ENCODE measurements at places on chromosomes 7 and 10. TPM values are rescaled to one million over a fixed set of nuclear protein-coding genes. Genes with fewer than 3 reads are reported as not detected.

DNA sequence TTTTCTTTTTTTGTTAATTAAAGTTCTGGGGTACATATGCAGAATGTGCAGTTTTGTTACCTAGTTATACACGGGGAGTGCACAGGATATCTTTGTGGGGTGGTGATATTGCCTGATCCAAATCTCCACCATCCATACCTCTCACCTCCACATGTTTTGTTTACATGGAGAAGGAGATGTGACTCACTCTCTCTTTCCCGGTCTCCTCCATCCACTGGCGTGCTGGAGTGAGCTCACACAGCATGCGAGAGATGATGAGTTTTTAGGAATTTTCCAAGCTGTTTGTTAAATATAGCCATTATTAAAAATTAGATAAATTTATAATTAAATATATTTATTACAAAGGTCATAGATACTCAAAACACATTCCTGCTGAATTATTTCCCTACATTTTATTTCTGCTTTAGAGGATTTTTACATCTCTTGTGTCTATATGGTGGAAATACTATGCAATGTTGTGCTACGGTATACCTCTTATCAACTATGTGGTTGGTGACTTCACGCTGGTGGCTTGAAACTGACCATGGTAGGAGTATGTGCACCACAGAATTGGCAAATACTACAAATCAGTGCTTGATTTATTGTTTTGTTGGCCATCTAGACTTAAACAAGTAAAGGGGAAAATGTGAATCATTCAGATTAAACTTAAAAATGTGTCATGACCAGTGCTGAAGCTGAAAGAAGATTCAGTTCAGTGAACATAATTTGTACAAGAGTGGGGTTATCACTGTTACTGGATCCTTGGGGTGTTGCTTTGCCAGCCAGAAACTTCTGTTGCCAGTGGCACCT, 107.9 kb upstream of the FAM180A start:
- H3K4me1 ChIP-seq, result no peaks in the 10 kb centered on the region
- H3K36me3 ChIP-seq, result no peaks in the 10 kb centered on the region
- no peak overlapping the region for H3K27ac ChIP-seq
- H3K27me3 ChIP-seq, result no peaks in the 10 kb centered on the region
- DNase-seq, result no peak

GRCh38 chr7:128790315-128791041, 1.3 kb upstream of the CCDC136 start:
- H3K4me1 ChIP-seq, result peaks cover 34% of the 10 kb centered on the region
- no peaks in the 10 kb centered on the region for H3K36me3 ChIP-seq
- no peak for DNase-seq
- peak overlapping the region; percentile 82 for H3K4me3 ChIP-seq
- H3K27ac ChIP-seq, result peak overlapping the region; percentile 38
- H3K27me3 ChIP-seq, result no peaks in the 10 kb centered on the region

GRCh38 chr10:11757454-11757820, 15.3 kb downstream of the ECHDC3 start:
- peak; percentile 54 for DNase-seq
- H3K27ac ChIP-seq, result peak overlapping the region; percentile 78
- H3K36me3 ChIP-seq, result peaks cover 29% of the 10 kb centered on the region
- no peak overlapping the region for H3K4me3 ChIP-seq
- no peaks in the 10 kb centered on the region for H3K27me3 ChIP-seq

DNA sequence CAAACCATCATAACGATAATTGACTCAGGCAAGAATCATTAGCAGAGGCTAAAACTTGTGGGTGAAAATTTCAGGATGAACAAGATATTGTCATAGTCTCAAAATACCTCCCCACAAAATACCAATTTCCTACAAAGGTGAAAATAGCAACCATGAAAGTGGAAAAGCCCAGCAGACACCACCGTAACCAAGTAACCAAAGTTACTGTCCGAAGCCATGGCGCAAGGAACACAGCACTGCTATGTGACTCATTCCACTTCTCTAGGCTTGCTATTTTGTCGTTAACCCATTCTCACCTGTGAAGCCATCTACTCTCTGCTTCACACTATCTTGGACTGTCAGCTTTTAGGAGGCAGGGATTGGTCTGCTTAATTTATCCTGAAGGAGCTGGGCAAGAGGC, 113.8 kb upstream of the CACUL1 start:
- H3K4me3 ChIP-seq, result no peak overlapping the region
- H3K36me3 ChIP-seq, result no peaks in the 10 kb centered on the region

The PLAC9 gene
- total RNA-seq, result 34.3 TPM

The H2BK1 gene
- total RNA-seq, result not detected

The SERPINE1 gene
- total RNA-seq, result 4.3 TPM
